ENCODE measurements at places on chromosomes 7 and 10.

- DNase-seq, result no peak
Observed at GRCh38 chr7:69047151-69047754, 551.0 kb upstream of the AUTS2 start.

GRCh38 chr7:24591152-24591551 lies 17.9 kb downstream of the PALS2 start:
- no peak for DNase-seq

GRCh38 chr7:21383227-21384220 lies 44.4 kb upstream of the SP4 start:
- no peak for DNase-seq

- DNase-seq, result no peak
Observed at GRCh38 chr7:24740871-24741270, 16.4 kb downstream of the GSDME start.

DNA sequence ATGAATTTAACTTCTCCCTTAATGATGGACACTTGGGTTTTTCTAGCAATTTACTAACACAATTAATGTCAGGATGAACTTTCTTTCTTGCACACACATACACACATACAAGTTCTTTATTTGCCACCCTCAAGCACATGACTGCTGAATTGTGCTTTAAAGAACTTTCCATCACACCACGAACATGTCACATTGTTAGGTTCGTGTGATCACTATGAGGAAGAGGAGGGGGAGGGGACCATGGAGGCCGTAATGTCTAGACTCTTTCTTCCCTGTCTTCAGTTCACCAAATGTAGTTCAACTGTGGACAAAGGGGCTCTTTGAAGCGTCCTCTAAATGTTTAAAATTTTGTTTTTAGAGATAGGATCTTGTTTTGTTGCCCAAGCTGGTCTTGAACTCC lies 31.0 kb downstream of the NUP42 start:
- no peak for DNase-seq

GRCh38 chr7:142690554-142691182 lies 58.6 kb upstream of the PRSS1 start:
- no peak for DNase-seq

- no peak for DNase-seq
Observed at GRCh38 chr7:27082171-27082570, 13.6 kb downstream of the HOXA1 start.

- DNase-seq, result no peak
Observed at GRCh38 chr7:32803406-32804141, 88.0 kb downstream of the KBTBD2 start.

DNA sequence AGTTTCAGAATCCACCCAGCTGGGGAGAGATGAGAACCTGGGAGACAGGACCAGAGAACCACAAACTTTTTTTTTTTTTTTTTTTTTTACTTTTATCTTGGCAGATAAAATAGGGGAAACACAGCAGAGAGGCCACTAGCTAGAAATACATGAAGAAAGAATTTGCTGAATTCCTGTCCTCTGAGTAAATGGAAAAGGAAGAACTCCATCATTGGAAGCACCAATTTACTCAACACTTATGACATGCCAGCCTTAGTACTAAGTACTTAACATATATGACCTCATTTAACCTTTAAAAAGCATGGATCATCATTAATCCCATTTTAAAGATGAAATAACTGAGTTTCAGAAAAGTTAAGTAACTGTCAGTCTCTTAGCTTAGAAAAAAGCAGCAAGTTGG lies 343.0 kb upstream of the NPSR1 start:
- DNase-seq, result no peak

GRCh38 chr7:134422638-134423037 lies 36.3 kb downstream of the AKR1B1 start:
- DNase-seq, result no peak

- no peak for DNase-seq
Observed at GRCh38 chr7:22649686-22650085, 77.3 kb upstream of the IL6 start.

All from smooth muscle cell of the brain vasculature (primary cell).